CD4-positive, alpha-beta memory T cell (primary cell): ENCODE measurements at places on chromosomes 7 and 10.
A peak's percentile ranks its signal among the peaks of the same experiment; 100 is the strongest.

DNA sequence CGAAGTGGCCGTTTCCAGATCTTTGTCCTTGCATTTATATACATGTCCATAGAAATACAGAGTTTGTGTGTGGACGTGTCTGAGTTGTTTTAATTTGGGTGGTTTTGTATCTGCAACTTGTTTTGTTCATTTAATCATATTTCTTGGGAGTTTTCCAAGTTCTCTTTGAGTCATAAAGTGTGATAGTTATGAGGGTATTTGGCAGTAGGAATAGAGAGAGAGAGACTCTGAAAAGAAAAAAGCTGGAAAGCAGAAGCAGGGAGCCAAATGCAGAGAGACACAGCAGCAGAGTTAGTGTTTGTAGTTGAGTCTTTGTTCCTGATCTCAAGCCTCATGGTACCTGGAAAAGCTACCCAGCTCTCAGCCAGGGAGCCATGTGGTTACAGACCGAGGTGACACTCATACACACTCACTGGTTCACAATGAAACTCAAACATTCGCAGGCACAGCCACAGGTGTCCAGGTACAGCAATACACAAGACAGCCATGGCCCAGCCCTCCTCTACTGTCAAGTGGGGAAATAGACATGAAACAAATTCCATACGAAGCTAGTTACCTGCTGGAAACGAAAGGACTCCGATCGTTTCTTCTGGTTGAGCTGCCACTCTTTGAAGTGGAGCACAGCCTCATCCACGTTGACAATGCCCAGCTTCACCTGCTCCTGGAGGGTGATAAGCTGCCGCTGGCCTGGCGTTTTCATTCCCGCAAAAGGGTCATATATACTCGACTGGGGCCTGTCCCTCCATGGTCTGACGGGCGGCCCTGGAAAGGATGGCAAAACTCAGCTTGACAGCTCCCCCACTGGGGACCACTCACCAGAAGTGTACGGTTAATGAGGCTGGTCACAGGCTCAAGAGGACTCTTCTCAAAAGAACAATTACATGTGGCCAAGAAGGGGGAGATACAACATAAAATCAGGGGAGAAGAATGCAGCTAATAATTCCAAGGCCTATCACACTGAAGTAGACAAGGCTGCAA is 33.3 kb upstream of the TM9SF3 start:
- DNase-seq, result no peak

- no peak for DNase-seq
Observed at GRCh38 chr7:154744861-154745258, 258.1 kb downstream of the PAXIP1 start.

GRCh38 chr10:76301211-76301610 is 869.8 kb downstream of the LRMDA start:
- no peak for DNase-seq

DNA sequence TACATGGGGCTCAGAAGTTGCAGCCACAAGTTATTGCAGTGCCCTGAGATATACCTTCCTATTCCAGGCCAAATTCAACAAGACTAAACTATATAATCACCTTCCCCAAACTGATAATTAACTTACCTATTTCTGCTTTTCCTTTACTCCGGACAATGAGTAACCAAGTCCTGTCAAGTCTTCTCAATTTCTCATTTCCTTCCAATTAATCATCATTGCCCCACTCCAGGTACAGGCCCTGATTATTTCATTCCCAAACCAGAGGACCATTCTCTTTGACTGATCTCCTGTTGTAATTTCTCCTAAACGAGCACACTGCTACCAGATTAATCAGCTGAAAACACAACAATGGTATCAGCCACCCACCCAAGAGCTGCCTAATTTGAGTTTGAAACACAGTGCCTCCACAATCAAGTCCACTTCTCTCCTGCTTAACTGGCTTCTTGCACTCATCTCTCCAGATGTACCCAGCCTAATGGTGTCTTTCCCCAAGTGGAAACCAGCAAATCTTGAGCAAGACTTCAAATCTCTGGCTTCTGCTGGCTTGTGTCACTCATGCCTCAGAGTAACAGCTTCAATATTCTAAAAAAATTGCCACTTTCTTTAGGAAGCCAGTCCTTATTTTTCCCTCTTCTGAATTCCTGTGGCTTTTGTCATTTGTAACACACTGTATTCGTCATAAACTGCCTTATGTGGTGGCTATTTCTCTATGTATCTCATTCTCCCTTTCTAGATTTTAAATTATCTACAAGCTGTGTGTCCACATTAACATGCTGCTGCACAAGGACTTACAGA is 89.1 kb downstream of the CDK6 start:
- DNase-seq, result no peak

- peak; percentile 35 for DNase-seq
Observed at GRCh38 chr7:10939237-10939910, 34.3 kb upstream of the PHF14 start.

DNA sequence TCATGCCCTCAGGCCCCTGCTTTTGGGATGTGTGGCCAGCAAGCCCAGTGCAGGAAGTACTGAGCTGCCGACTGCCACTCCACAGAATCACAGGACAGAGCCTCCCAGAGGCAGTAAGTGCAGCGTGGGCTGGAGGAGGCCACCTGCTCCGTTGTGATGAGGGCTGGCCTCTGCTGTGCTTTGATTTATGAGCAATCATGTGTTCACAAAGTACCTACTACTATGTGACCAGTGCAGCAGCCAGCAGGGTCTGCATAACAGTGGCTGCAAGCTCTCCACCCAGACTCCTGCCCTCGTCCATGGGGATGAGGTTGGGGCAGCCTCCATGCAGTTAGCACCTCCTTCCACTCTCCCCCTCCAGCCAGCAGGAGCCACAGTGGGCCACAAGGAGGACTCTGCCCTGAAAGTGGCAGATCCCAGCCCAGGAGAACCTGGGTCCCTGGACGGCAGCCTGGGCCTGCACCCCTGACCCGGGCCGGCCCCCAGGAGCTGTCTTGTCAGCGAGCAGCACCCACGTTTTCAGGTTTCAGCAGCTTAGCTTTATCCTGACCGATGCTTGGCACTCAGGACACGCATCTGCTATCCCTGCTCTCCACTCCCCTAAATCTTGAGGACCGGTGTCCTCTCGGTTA is 37.7 kb upstream of the INSIG1 start:
- no peak for DNase-seq

DNA sequence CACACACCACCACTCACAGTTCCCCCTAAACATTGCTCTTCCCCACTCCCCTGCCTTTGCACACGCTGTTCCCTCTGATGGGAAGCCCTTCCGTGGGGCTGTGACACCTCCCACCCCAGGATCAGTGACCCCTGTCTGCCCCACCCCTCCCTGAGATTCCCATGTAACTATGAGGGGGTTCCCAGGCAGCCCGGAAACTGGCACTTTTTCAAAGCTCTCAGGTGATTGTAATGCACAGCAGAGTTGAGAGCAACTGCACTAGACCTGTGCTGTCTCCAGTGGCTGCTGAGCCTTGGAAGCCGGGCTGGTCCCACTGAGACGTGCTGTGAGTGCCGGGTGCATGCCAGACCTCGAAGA is 29.8 kb downstream of the GPRIN2 start:
- no peak for DNase-seq
